ENCODE measurements at places on chromosomes 3 and 15.
A peak's percentile ranks its signal among the peaks of the same experiment; 100 is the strongest.

- DNase-seq, result no peak
Measured at GRCh38 chr3:156187146-156187769, 66.9 kb downstream of the KCNAB1 start.

GRCh38 chr15:52653431-52653964, 25.7 kb downstream of the ATOSA start:
- no peak for DNase-seq

DNA sequence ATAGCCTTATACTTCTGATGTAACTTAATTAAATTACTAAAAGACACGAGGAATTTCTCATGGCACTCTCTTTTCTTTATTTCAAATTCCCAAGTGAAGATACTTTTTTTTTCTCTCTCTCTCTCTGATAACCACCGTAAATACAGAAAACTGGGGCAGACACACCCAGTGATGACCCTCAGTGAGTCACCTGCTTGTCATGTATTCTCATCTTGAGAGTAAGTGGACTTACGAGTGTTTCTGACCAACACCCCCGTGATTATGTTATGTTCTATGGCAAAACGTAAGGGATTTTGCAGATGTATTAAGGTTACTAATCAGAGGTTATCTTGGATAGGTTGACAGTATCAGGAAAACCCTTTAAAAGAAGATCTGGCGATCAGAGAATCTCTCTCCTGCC, 348.8 kb upstream of the ZNF717 start:
- no peak for DNase-seq

GRCh38 chr3:179027326-179027900, 44.2 kb downstream of the ZMAT3 start:
- DNase-seq, result no peak

GRCh38 chr3:149424918-149425317, 47.5 kb upstream of the TM4SF1 start:
- no peak for DNase-seq

- DNase-seq, result no peak
Measured at GRCh38 chr3:169448501-169448900, 215.0 kb downstream of the MECOM start.

GRCh38 chr15:101490922-101491733, 1.6 kb upstream of the PCSK6 start:
- DNase-seq, result no peak

- no peak for DNase-seq
Measured at GRCh38 chr3:47365213-47366153, 15.3 kb upstream of the PTPN23 start.

DNA sequence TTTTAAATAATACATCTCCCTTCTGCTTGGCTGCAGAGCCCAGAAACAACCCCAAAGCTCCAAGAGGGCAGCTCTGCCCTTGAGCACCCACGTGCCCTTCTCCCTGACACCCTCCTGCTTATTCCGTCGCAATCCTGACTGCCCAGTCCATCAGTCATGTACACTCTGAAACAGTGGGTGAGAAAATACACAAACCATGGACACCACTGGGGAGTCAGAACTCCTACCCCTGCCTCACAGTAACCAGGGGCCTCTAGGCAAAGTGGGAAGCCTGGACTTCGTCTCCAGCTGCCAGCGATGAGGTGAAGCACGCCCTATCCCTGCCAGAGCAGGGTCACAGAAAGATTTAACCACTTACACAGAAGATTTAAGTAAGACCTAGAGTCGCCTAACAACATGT, 40.1 kb downstream of the HERC2 start:
- no peak for DNase-seq

GRCh38 chr3:180295811-180296210, 259.1 kb upstream of the PEX5L start:
- no peak for DNase-seq

DNA sequence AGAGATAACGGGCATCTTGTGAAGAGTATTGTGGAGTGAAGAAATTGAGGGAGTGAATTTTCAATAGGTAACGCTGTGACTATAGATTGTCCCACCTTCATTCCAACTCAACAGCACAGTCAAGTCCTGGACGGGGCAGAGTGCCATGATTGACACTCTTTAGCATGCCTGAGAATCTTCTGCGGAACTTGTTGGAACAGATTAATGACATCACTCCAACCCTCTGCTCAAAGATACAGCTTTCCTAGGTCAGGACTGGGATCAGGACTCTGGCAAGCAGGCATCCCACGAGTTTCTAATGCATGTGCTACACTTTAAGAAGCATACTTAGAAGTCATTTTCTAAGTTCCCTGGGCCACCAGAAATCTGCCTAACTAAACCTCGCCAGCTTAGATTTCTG, 267.6 kb upstream of the CFAP20DC start:
- DNase-seq, result no peak

DNA sequence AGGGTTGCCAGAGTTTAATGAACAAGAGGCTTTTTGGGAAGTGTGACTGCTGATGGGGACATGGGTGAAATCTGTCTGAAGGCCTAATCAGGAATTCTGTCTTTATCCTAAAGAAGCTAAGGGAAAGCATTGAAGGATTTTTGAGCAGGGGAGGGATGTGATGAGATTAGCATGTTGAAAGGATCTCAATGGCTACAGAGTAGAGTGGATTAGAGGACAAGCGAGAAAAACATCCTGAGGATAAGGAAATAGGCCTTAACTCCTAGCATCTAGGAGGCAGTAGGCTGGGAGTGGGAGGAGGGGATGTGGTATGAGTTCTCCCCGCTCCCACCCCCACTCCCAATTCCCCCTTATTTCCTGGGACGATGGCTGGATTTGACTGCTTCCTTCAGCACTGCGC, 35.1 kb upstream of the SNTN start:
- no peak for DNase-seq

DNA sequence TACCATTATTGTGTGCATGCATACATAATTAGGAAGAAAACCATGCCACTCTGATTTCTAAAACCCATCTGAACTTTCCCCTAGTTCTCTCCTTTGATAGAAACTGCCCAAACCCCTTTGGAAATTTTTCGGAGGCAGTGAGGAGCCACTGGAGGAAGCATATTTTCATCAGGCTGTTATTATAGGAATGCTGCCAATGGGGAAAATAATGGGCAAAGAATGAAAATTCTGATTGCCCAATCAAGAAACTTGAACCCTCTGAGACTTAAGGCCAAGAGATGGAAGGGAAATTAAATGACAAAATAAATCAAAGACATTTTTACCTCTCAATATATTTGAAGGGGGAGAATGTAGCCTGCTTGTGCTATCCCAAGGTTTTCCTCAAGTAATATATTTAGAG, 376.0 kb upstream of the PDZRN3 start:
- DNase-seq, result no peak

DNA sequence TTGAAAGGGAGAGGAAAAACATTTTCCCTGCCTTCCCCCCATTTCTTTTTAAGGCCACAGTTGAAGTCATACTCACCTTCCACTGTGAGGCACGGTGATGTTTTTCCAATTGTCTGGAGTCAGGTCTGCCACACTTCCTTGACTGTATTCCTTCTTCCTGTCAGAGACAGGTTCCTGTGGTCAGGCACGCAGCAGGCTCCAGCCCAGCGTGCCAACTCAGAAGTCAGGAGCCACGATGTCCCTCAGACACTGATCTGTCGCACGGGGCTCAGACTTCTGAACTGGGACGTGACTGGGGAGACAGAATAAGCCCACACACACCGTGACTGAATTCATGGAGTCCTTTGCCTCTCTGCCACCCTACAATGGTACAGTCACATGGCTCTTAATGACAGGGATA, 41.2 kb upstream of the ADAMTS9 start:
- no peak for DNase-seq

DNA sequence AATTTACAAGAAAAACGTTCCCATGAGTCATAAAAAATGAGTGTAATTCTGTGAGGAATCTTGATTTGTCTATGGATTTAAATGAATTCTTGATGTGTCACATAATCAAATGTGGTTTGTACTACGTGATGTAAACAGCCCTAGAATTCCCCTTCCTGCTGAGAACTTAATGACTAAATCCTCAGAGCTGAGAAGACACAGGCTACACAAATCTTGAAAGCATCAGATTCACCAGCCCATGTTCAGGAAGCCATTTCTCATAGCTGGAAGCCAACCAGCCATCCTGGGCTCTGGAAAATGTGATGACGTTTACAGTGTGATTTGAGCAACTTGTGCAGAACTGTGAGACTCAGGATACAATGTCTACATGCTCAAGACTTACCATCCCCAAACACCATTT, 193.7 kb upstream of the MME start:
- DNase-seq, result no peak

- no peak for DNase-seq
Measured at GRCh38 chr15:89836267-89837133, 21.8 kb upstream of the ANPEP start.

DNA sequence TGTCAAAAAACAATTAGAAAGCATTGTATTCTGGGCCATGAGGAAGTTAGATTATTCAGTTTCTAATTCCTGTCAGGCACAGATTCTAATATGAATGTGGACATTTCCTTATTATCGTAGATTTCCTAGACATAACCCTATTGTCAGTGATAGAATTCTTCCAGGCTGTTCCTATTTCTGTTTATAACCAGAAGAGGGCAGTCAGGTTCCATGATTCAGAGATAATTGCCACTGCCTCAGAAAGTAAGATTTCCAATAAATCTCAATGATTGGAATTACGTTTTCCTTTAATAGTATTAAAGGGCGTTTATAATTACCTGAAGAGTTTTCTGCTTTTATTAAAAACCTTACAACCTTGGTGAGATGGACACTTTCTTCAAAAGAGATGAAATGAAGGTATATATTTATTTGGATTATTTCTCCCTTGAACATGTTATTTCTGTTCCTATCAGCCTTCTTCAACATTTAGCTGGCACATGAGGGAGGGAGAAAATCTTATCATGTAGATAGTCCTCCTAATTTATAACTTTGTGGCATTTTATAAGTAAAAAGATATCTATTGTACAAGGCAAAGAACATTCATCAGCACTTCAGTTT, 439.2 kb downstream of the MCTP2 start:
- no peak for DNase-seq

GRCh38 chr3:46709721-46710120, 7.9 kb downstream of the PRSS50 start:
- DNase-seq, result no peak

- DNase-seq, result peak; percentile 63
Measured at GRCh38 chr15:44584162-44584749, 47.3 kb downstream of the EIF3J start.

- no peak for DNase-seq
Measured at GRCh38 chr3:119416873-119417272, 46.5 kb downstream of the TMEM39A start.

- no peak for DNase-seq
Measured at GRCh38 chr15:70479056-70479455, 284.3 kb downstream of the UACA start.

GRCh38 chr3:143070977-143071551, 48.5 kb upstream of the CHST2 start:
- no peak for DNase-seq

- DNase-seq, result peak; percentile 62
Measured at GRCh38 chr3:189961522-189962161, 159.1 kb downstream of the P3H2 start.

DNA sequence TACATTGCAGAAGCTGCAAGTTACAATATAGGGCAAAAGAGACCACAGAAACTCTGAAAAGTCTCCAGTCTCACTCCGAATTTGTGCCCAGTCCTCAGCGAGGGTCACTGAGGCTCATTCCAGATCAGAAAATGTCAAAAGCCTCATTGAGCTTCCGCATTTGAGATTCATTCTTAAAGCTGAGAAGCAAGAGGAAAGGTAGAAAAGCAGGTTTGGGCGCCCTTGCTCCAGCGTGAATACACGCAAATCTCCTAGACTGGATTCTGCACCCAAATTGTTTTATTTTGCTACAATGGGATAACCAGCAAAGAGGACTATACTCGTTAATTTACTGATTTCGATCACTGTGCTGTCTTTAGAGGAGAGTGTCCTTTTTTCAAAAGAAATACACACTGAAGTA, 212.2 kb downstream of the STT3B start:
- DNase-seq, result no peak

GRCh38 chr3:120597445-120598049, 1.4 kb downstream of the NDUFB4 start:
- DNase-seq, result no peak

- DNase-seq, result no peak
Measured at GRCh38 chr3:194561306-194561974, 71.8 kb downstream of the TMEM44 start.

DNA sequence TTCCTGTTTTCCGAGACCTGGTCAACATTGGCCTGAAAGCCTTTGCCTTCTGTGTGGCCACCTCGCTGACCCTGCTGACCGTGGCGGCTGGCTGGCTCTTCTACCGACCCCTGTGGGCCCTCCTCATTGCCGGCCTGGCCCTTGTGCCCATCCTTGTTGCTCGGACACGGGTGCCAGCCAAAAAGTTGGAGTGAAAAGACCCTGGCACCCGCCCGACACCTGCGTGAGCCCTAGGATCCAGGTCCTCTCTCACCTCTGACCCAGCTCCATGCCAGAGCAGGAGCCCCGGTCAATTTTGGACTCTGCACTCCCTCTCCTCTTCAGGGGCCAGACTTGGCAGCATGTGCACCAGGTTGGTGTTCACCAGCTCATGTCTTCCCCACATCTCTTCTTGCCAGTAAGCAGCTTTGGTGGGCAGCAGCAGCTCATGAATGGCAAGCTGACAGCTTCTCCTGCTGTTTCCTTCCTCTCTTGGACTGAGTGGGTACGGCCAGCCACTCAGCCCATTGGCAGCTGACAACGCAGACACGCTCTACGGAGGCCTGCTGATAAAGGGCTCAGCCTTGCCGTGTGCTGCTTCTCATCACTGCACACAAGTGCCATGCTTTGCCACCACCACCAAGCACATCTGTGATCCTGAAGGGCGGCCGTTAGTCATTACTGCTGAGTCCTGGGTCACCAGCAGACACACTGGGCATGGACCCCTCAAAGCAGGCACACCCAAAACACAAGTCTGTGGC, 16.9 kb downstream of the TMEM43 start:
- DNase-seq, result no peak

- no peak for DNase-seq
Measured at GRCh38 chr3:93867425-93867824, 106.3 kb downstream of the PROS1 start.

DNA sequence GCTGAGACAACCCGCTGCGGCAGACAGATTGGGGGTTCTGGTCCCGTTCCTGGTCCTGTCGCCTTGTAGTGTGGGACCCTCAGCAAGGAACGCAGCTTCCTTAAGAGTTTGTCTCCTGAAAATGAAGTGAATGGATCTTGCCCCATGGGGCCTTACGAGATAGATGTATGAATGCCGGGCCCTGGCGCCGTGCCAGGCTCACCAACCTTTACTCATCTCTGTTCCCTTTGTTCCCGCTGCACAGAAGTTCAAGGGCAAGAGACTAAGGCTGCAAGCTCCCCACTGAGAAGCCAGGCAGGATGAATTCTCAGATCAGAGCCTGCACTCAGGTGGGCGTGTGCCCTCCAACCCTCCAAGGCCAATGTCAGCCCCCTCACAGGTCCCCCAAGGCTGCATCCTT, 162.7 kb upstream of the IQSEC1 start:
- DNase-seq, result peak; percentile 24

GRCh38 chr3:42654331-42655201, 1.1 kb downstream of the ZBTB47 start:
- DNase-seq, result peak; percentile 47

- DNase-seq, result no peak
Measured at GRCh38 chr3:13976469-13976868, 96.6 kb upstream of the WNT7A start.

GRCh38 chr3:24947103-24947502, 452.5 kb upstream of the THRB start:
- no peak for DNase-seq

GRCh38 chr15:55694652-55695150, 48.3 kb downstream of the PRTG start:
- DNase-seq, result no peak

- no peak for DNase-seq
Measured at GRCh38 chr3:62600033-62600432, 226.7 kb upstream of the FEZF2 start.

- no peak for DNase-seq
Measured at GRCh38 chr3:94081884-94082283, 19.0 kb downstream of the NSUN3 start.
